ENCODE measurements at places on chromosomes 5 and 9.

- no peak for DNase-seq
These were observed 63.4 kb downstream of the BARX1 start for GRCh38 chr9:93891549-93892310.

GRCh38 chr5:179967489-179967888 is 59.8 kb upstream of the TBC1D9B start:
- no peak for DNase-seq

DNA sequence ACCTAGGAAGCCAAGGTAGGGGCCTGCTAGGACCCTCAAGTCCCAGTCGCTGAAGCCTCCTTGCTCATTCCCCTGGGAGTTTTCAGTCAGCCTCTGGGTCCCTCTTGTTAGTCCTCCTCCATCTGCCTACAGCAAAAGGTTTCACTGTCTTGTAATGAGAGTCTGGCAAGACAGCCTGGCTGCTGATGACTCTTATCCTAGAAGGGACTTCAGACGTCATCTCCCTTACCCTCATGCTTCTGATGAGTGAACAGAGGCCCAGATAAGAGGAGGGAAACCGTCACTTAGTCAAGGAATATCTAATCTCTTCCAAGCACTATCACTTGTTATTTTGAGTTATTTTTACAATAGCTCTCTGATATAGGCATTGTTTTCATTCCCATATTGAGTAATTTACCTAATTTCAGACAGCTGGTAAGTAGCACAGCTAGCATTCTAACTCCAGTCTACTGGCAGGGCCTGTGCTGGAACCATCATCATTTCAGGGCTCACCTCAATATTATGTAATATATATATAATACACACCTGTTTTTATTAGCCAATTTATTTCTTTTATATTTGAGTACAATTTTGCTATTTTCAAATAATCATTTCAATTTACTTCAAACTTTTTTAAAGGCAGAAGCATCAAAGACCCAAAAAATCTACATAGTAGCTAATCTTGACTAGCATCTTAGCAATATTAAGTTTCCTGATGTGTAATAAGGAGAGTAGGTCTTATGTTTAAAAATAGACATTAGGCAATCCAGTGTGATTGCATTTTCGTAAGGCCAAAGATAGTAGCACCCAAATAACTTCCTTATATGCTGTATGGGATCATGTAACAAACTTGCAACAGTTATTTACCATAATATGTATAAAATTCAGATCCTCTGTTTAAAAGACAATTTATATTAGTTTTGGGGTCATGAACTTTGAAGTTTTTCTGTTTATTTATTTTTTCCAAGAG is 7.9 kb downstream of the CMYA5 start:
- DNase-seq = no peak

- no peak for DNase-seq
These were observed 6.2 kb downstream of the IRF1 start for GRCh38 chr5:132484391-132484725.

- peak; percentile 23 for DNase-seq
These were observed 302.4 kb downstream of the NR3C1 start for GRCh38 chr5:143101121-143101520.

DNA sequence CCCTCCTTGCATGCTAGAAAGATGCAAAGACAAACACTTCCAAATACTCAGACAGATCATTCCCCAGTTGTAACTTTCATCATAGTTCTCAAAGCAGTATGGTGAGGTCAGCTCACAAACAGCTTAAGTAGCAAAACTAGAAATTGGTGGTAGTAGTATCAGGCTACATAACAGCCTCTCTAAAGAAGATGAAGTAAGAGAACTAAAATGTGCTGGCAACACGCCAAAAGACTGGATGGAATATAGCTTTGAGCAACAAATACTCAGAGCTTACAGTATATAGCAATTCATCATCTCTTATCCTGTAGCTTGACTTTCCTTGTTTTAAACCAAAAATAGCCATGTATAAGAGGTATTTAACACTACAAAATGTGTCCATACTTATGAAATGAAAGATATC is 7.5 kb downstream of the PFDN1 start:
- DNase-seq = no peak

- DNase-seq = no peak
These were observed 44.1 kb downstream of the MARCHF11 start for GRCh38 chr5:16135506-16135905.

- no peak for DNase-seq
These were observed 83.1 kb downstream of the FGF1 start for GRCh38 chr5:142602720-142603245.
